Stimulated activated CD4-positive, alpha-beta T cell treated with anti-CD3 and anti-CD28 coated beads, Interleukin-1b, Interleukin-23, amount 100 ng/mL, for 1 hour (primary cell): ENCODE measurements at places on chromosomes 16 and 17.
A peak's percentile ranks its signal among the peaks of the same experiment; 100 is the strongest.

- no peak for DNase-seq
These were observed 126.0 kb downstream of the MGAT5B start for GRCh38 chr17:76994237-76994637.

DNA sequence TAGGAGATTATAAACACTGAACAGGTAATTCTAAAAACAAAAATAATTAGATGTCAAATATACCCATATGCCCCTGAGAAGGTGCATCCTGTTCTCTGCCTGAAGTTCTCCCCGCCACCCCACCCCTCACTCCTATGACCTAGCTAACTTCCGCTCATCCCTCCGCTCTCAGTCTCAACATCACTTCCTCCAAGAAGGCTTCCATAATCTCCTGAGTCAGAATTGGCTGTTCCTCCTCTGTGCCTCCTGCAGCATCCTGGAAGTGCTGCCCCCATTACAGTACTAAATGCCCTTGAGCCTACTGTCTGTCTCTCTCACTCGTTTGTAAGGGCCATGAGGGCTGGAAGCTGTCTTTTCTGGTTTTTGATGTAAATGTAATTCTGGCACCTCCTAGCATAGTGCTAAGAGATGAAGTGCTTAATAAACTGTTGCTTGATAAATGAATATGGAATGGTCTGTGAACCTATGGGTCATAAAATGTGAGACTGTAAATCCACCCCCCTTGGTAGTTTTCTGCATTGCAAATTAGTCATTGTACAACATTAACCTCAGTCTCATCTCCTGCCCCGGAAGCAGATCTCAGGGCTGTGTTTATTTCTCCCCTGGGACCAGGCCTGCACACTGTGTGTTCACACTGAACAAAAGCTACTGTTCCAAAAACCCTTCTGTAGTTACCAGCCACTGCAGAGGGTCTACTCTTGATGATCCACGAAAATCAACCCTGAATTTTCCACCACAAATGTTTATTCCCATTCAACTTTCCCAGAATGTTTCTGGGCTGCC, 3.9 kb upstream of the MYO1D start:
- no peak for DNase-seq

DNA sequence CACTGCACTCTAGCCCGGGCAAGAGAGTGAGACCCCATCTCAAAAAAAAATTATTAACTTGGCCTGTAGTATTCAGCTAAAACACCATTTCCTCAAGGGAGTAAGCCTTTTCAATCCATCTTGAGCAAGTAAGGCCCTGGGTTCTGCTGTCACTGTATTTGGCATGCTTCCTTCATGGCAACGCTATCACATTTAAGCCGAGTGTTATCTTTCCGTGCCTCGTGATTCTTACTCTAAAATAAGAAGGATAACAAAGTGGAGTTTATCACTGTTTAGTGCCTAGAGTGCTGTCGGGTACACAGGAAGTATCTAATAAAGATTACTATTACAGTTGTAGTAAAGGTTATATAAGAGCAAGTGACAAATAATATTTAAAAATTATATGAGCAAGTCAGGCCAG, 8.8 kb downstream of the VPS53 start:
- DNase-seq: no peak

GRCh38 chr17:39648616-39649366, 11.8 kb downstream of the STARD3 start:
- DNase-seq: no peak

DNA sequence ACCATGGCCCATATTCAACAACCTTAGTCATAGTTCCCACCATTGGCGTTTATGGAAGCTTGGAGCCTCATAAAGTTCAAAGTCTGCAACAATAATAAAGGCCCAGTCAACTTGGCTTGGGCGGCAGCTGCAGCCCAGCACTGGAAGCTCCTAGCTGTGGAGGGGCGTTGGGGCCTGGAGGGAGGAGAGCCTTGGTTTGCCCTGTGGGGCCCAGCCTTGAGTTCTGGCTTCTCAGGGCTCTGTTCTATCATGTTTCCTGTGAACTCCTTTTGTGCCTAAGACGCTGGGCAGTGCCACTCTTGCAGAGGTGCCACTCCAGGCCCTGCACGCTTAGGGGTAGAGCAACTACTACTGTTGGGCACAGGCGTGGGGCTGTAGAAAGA, 927 bp upstream of the ENGASE start:
- DNase-seq: no peak

- no peak for DNase-seq
These were observed 615 bp downstream of the PHKG2 start for GRCh38 chr16:30748634-30749445.

DNA sequence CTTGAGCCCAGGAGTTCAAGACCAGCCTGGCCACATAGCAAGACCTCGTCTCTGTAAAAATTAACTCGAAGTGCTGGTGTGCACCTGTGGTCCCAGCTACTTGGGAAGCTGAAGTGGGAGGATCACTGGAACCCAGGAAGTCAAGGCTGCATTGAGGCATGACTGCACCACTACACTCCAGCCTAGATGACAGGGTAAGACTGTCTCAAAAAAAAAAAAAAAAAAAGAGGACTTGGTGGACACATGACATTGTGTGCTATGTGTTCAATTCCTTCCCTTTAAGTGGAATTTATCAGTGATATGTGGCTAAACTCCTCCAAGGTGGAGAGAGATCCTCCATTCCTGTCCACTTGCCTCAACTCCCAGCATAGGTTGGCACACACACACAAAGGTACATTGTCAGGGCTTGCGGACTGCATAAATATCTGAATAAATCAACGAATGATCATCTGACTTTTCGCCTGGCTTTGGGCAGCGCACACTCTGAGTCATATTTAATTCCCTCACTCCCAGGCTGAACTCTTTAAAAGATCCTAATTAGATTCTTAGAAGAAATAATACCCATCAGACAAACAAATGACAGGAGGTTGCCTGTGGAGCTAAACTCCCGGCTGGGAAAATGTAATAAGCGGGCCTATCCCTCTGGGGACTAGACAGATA, 25.0 kb upstream of the SYT17 start:
- no peak for DNase-seq

DNA sequence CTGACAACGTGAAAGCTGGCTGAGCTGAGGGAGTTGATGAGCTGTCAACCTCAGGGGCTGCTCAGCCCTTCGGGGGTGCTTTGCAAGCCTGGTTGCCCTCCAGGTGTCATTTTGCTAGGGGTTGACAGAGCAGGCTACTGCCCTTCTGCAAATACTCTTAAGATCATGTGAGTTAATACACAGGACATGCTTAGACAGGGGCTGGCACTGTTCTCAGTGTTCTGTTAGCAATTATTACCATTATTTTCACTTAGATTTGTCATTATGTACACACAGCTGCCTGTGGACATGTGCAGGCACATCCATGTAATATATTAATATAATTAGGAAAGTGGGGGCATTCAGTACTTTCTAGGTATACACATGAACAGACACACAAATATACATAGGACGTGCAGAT, 554.3 kb upstream of the HSBP1 start:
- no peak for DNase-seq

DNA sequence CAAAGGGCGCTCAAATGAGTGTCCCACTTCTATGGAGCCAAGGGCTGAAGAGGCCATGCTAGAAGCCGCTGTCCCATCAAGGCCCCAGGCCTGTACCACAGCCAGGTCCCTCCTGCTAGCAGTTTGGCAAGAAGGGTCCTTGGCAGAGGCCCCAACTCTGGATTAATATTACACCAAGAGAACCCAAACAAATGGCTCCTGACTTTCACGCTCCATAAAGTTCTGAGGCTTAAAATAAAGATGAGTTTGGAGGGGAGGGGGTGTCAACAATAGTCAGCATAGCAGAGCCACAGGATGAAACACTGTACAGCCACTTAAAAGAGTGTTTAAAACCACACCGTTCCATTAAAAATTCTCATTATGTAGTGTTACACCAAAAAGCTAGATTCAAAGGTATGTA, 30.5 kb downstream of the CUEDC1 start:
- no peak for DNase-seq

GRCh38 chr16:88888057-88888456, 21.6 kb upstream of the PABPN1L start:
- DNase-seq: no peak

- DNase-seq: no peak
These were observed 615 bp downstream of the NHERF2 start for GRCh38 chr16:2027024-2028010.

- no peak for DNase-seq
These were observed 43.8 kb downstream of the LAT start for GRCh38 chr16:29028457-29029167.

- DNase-seq: no peak
These were observed 6.1 kb upstream of the LIG3 start for GRCh38 chr17:34974179-34974578.

DNA sequence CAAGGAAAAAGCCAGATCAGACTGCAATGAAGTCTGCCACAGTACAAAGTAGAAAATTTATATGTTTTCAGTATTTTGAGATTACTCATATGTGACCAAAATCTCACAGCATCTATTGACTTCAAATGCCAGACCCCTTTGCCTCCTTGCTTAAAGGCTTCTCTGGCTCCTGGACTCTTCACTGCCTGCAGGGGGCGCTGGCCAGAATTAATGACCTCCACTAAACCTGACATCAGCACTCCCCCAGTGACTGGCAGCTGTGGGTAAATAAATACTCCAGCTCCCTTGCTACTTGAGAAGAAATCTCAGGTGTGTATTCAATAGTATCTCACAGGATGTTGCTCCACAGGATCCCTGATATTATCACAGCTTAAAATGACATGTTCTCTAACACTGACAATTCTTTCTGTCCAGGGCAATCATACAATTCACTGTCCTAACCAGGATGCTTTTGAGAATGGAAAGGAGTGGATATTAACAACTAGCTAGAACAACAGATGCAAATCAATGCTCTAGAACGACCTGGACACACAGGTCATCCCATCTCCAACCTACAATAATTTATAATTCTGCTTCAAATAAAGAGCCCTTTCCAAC, 4.0 kb downstream of the BECN1 start:
- DNase-seq: peak; percentile 38

GRCh38 chr17:31453896-31454295, 62.4 kb downstream of the RAB11FIP4 start:
- DNase-seq: no peak

GRCh38 chr17:65231662-65232335, 94.6 kb downstream of the RGS9 start:
- DNase-seq: no peak
